ENCODE measurements at places on chromosomes 12 and 14. TPM values are rescaled to one million over a fixed set of nuclear protein-coding genes. Genes with fewer than 3 reads are reported as not detected.

DNA sequence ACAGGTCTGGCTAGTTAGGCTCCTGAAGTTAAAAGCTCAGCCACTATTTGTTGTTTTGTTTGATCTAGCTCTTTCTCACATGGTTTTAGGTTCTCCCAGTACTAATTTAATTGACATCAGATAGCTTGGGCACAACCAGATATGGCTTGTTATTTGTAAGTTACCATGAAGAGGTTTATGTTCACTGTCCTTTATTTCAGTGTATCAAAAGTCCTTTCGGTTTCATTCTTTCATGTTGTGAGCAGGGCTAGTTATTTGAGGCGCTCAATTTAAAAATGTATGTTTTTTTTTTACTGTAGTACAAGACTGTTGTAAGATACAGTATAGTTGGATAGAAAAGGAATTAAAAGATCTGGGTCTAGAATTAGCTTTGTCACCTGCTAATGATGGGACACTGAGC lies 7.0 kb downstream of the GPX2 start:
- DNase-seq, result no peak

TAS2R10 gene
- 0.99 TPM for polyA plus RNA-seq

RNASE2 gene
- 0.89 TPM for polyA plus RNA-seq

DNA sequence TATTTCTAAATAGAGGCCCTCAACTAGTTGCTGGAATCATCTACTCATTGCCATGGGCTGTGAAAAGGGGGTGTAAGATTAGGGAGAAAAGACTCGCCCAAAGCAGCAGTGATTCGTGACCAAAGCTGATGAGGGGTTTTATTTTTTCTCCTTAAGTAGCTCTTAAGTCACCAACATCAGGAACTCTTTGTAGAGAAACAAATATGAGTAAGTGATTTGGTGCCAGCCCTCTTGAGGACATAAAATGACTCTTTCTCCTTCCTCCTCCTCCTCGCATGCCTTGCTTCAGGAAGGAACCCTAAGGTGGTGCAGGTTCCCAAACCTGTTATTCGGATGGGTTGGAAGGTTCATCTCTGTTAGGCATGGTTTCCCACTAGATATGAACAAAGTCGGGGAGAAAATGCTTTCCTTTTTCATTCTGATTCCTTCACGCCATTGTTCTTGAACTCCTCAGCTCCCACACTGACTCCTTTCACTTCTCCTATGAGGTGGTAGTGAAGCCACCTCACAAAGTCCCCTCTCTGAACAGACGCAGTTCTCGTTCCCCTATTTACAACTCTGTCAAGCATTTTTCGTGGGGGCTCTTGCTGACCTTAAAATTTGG lies 113.4 kb downstream of the ETV6 start:
- DNase-seq, result no peak

TIMELESS gene
- polyA plus RNA-seq, result 38.2 TPM

KRT74 gene
- not detected for polyA plus RNA-seq

MYBPC1 gene
- polyA plus RNA-seq, result not detected

- DNase-seq, result no peak
These were observed 14.3 kb upstream of the CORO1C start for GRCh38 chr12:108745641-108746040.

NYNRIN gene
- polyA plus RNA-seq, result 40.4 TPM

TRHDE gene
- 25.8 TPM for polyA plus RNA-seq

- no peak for DNase-seq
These were observed 185.7 kb downstream of the PRKD1 start for GRCh38 chr14:29741909-29742401.

LRRC10 gene
- not detected for polyA plus RNA-seq

CHD8 gene
- polyA plus RNA-seq, result 78.5 TPM

DNA sequence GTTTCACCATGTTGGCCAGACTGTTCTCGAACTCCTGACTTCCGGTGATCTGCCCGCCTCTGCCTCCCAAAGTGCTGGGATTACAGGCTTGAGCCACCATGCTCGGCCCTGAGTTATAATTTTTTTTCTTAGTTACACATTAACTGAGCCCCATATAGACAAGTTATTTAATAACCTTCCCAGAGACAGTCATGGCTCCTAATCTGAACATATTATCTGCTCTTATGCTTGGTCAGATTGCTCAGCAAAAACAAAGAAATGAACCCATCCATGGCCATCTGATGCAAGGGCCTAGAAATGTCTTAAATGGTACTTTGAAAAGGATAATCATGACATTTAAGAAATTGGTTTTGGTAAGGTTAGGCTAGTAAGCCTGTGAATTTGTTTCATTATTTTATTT lies 13.0 kb downstream of the SAMD15 start:
- DNase-seq, result no peak

RNASE3 gene
- 0.44 TPM for polyA plus RNA-seq

VWF gene
- 7.4 TPM for polyA plus RNA-seq

DNA sequence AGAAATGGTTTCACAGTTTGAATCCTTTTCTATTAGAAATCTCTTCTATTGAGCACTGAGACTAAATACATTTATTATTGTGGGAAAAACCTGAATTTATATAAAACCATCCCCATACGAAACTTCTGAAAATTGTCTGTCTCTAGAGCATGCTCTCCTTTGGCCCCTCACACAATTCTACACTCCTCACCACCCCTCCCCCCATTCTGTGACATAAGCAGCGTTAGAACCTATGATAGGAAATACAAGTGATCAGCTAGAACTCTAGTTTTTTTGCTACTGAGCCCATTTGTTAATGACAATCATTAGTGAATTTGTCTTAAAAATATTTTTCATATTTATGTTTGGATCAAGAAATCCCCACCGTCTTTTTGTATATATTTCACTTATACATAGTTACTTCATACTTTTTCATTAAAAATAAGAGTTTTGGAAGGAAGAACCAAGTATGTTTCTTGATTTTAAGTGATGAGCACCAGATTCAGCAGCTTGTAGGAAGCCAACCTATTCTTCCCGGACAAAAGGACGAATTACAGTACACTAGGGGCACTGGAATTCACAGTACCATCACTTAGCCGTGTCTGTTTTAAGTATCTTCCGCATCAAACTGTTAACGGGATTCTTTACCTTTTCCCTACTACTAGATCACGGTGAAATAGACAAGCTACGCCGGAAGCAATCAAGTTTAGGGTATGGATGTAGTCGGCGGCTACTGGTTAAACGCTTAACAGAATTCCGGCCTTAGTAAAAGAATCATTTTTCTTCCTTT lies 724 bp downstream of the GTSF1 start:
- DNase-seq, result no peak

XRCC3 gene
- polyA plus RNA-seq, result 11.3 TPM

RNASE7 gene
- 0.74 TPM for polyA plus RNA-seq

- no peak for DNase-seq
These were observed 262.0 kb upstream of the TMPO start for GRCh38 chr12:98253207-98254037.

LMO3 gene
- polyA plus RNA-seq, result 2.4 TPM

- DNase-seq, result no peak
These were observed 56.6 kb downstream of the SH2B3 start for GRCh38 chr12:111462210-111462769.

RGS6 gene
- polyA plus RNA-seq, result 1.4 TPM

- no peak for DNase-seq
These were observed 389.1 kb downstream of the AACS start for GRCh38 chr12:125454291-125454690.

GRCh38 chr12:44184499-44185206 lies 348.8 kb downstream of the TMEM117 start:
- no peak for DNase-seq
